Heart right ventricle (tissue), 16 donors: ENCODE measurements at places on chromosomes 1 and 21. TPM values are rescaled to one million over a fixed set of nuclear protein-coding genes. Genes with fewer than 3 reads are reported as not detected.

- DNase-seq = no peak
Observed at GRCh38 chr21:41158026-41158425, 9.9 kb upstream of the BACE2 start.

DNA sequence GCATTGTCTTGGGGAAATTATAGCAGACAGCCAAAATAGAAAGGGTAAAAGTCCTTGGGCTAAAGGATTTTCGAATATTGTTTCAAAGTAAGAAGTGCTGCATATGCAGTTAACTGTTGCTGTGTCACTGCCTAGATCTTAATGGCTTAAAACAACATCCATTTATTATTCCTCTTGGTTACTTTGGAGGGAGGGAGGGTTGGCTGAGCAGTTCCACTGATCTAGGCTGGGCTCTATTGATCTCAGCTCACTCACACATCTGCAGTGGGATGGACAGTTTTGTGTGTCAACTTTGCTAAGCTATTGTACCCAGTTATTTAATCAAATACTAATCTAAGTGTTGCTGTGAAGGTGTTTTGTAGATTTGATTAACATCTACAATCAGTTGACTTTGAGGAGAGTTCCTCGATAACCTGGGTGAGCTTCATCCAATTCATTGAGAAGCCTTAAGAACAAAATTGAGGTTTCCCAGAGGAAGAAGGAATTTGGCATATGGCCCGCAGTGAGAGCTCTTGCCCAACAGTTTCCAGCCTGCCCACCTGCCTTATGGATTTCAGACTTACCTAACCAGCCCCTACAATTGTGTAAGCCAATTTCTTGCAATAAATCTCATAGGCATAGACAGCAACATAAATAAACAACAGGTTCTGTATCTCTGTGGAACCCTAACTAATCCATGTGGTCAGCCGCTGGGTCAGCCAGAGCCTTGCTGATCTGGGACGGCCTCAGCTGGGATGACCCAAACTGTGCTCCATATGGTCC is 187.3 kb downstream of the AK5 start:
- DNase-seq = no peak

GRCh38 chr1:222798116-222798515 is 16.7 kb upstream of the DISP1 start:
- DNase-seq = no peak

DNA sequence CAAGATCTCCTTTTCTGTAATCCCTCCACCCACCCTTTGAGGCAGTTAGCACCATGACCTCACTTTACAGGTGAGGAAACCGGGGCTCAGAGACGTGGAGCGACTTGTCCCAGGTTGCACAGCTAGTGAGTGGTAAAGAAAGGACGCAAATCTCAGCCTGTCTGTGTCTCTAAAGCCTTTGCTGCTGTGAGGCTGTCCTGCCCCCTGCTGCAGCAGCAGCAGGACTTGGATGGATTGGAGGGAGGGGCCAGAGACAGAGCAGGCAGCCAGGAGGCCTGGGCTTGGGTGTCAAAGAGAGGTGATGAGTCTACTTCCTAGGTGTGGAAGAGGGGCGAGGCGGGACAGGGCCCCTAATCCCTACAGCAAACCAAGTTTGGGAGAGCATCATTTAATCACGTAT is 69.6 kb downstream of the PTPRU start:
- no peak for DNase-seq

Gene KRTAP7-1
- polyA plus RNA-seq = not detected

GRCh38 chr1:115426231-115426771 is 88.3 kb upstream of the NGF start:
- DNase-seq = peak; percentile 87

Gene NEGR1
- 2.3 TPM for polyA plus RNA-seq

GRCh38 chr1:31872658-31873636 is 57.1 kb upstream of the SPOCD1 start:
- no peak for DNase-seq

Gene OR6K3
- polyA plus RNA-seq = not detected

Gene HMGN1
- 46.2 TPM for polyA plus RNA-seq

GRCh38 chr1:205440476-205441317 is 15.1 kb downstream of the BLACAT1 start:
- DNase-seq = no peak

DNA sequence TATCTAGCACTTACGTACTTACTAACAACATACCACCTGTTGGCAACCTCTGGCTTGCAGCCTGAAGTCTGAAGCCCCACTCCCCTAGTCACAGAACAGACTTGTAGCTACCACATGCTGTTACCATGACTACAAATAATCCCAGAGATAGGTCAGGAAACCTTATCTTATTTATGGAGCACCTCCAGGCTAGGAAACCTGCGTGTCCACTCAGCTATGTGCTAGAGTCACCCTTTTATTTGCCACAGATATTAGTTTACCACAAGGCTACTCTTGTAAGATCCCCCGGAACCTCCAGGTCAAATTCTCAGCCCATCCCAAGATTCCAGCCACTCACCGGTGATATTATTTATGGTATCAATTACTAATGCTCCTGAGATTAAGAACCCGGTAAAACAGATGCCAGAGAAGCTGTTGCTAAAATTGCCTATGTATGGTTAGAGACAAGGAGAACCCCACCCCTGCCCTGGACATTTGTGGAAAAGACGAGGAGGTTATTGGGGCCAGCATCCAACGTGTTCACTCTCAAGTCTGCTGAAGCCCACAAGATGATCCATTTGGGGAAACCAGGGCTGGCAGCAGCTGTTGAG is 116.5 kb downstream of the TBX15 start:
- no peak for DNase-seq

Gene OR2AK2
- not detected for polyA plus RNA-seq

Gene OR2L8
- polyA plus RNA-seq = not detected

GRCh38 chr1:42439940-42440339 is 15.9 kb downstream of the ZMYND12 start:
- DNase-seq = no peak

Gene USF1
- polyA plus RNA-seq = 42.4 TPM

- DNase-seq = no peak
Observed at GRCh38 chr1:171835891-171836290, 5.4 kb upstream of the DNM3 start.

GRCh38 chr21:16302851-16303282 is 573.1 kb downstream of the USP25 start:
- peak; percentile 49 for DNase-seq

DNA sequence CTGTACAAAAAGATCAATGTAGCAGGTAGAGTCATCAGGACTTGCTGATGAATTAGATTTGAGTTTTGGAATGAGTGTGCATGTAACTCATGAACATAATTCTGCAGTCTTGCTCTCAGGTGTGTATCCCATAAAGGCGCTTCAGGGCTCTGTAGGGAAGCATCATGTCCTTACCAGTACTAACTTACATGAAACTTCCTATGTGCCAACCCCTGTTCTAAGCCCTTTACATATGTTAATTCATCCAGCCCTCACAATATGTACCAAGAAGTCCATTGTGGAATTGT is 2.1 kb upstream of the FCRLB start:
- DNase-seq = no peak

GRCh38 chr1:94542088-94542870 is 720 bp upstream of the F3 start:
- DNase-seq = peak; percentile 65

GRCh38 chr1:112445596-112445995 is 49.6 kb downstream of the CTTNBP2NL start:
- DNase-seq = no peak

GRCh38 chr1:47438165-47439016 is 547 bp downstream of the FOXD2 start:
- no peak for DNase-seq

DNA sequence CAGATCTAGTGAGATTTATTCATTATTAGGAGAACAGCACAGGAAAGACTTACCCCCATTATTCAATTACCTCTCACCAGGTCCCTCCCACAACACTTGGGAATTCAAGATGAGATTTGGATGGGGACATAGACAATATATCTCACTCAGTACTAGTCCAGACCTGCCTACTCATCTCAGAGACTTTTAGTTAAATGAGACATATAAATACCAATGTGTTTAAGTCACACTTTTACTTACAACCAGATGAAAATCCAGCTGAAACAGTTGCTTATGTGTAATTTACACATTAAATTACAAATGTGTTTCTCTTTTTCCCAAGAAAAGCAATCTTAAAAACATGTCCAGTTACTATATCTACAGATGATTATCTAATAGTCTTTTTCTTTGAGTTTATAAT is 1145.6 kb downstream of the KCNT2 start:
- DNase-seq = no peak

Gene CHRM3
- 0.14 TPM for polyA plus RNA-seq

DNA sequence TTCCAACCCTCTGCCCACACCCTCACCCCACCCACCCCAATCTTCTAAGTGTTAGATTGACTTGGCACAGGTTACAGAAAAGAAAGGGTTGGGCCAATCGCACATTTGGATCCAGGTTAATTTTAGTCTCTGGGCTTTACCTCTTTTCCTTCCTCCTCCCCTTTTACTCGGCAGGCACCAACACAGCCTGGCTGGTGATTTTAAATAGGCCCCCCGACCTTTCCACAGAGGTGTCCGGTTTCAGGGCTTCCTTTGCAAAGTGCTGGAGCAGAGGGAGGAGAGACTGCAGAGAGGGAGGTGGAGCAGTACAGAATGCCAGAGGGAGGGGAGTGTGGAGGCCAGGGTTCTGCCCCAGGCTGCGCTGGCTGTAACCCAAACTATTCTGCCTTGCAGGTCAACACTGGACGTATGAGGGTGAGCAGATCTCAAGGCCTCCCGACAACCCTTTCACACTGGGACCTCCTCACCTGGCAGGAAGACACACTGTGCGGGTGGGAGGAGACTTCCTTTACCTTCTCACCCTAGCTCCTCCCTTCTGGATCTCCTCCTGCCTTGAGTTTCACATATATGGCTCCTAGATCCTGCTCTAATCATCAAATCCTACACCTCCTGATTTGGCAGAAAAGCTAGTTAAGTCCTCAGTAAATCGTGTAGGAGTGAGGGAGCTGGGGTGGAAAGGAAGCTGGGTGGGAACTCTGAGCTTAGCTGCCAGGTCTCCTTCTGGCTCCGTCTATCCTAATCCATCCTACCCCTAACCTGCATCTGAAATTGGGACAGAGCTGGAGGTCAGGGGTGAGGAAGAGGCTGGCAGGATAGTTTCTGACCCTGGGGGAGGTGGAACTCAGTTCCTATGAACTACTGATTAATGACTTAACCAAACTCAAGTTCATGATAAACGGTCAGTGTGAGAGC is 2.4 kb downstream of the CA14 start:
- no peak for DNase-seq

GRCh38 chr1:168734946-168735345 is 5.9 kb upstream of the DPT start:
- no peak for DNase-seq

Gene SERINC2
- polyA plus RNA-seq = 2.6 TPM

DNA sequence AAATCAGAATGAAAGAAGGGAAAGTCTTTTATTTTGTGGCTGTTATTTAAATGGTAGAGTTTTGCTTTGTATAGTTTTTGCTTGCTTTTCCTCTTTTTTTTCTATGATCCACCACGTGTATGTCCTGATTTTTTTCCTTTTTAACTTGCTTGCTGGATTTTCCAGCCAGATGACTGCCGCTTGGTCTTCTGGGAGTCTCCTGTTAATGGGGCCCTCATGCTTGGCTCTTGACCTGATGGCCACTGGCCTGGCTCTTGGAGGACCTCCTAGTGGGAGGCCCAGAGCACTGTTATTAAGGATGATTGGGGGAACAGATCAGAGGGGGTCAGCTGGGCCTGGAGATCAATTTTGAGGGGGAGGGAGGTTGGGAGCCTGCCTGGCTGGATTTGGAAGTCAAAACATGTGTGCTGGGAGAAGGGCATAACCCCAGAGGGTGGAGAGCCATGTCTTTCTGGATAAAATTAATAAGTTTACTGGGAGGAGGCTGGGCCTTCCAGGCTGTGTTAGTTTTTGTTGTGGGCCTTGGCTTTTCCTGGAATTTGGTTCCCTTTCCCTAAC is 1.2 kb downstream of the FGGY start:
- peak; percentile 36 for DNase-seq

DNA sequence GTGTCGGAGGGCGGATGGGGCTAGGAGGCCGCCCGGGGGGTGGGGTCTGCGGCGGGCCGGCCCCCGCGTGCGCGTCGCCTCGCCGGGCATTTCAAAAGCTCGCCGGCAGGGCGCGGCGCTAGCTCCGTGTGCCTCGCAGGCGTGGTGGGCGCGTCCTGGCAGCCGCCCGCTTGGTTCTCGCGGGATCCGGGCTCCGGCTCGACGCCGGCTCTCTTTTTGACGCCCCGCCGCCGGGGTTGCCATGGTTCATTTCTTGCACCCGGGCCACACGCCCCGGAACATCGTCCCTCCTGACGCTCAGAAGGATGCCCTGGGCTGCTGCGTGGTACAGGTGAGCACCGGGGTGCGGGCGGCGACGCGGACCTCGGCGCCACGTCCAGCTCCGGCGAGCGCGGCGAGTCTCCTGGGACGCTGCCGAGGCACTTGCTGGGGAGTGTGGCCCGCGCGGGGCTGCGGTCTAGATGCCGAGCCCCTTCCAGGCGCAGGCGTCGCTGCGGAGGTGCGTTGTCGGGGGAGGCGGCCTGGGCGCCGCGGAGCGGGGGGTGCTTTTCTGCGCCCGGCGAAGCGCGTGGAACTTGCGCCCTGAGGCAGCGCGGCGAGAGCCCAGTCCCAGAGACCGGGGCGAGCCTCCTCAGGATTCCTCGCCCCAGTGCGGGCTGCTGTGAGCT is at the start of gene ZYG11A:
Gene ZYG11A, plus strand, starts transcription at position 118 of the 668 bp plus-strand sequence. Its CDS starts 124 bp downstream, at position 242.
- DNase-seq = peak; percentile 38

DNA sequence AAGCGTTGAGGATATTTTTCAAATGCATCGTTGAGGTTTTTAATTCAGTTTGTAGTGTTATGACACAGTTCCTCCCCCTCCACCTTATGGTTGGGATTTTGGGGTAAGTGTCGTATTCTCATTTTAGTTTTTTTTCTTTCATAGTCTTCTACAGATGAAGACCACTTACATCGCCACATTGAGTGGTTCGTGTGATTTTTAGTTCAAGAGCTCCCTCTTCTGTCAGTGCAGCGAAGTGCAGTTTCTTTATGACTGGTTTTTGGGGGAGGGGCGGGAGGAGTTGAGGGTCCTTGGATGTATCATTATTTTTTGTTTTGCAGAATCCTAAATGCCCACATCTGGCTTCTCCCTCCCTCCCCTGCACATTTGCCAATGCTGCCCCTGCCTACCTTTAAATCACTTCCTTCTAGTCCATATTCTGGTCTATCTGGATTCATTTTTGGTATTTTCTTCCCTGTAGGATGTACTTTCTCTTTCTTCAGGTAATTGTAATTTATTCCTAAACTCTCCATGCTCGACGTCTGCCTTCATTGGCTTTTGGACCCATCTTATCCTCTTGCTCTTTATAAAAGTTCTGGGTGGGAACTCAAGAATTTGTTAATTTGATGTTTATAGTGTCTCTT is 433.1 kb downstream of the CAMTA1 start:
- DNase-seq = no peak

DNA sequence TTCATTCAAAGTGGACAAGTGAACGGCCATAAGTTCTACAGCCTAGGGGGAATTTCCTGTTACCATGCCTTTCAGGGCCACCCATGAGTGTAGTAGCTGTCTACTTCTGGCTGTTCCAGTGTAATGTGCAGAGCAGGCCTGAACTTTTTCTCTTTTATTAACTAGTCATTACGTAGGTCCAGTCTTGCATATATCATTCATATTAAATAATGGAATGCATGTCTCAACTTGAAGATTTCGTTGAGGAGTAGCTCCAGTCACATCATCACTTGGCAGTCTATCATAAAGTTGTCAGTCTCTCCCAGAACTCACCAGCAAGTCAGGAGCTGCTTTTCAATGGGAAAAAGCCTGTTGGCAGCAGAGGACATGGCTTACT is 12.0 kb upstream of the GIPC2 start:
- no peak for DNase-seq
